T-helper 9 cell (primary cell): ENCODE measurements at places on chromosomes 12 and 14.

- DNase-seq: no peak
Observed at GRCh38 chr14:21987937-21988336, 314.3 kb upstream of the OR4E1 start.

- no peak for DNase-seq
Observed at GRCh38 chr14:25090716-25091454, 40.9 kb upstream of the STXBP6 start.

DNA sequence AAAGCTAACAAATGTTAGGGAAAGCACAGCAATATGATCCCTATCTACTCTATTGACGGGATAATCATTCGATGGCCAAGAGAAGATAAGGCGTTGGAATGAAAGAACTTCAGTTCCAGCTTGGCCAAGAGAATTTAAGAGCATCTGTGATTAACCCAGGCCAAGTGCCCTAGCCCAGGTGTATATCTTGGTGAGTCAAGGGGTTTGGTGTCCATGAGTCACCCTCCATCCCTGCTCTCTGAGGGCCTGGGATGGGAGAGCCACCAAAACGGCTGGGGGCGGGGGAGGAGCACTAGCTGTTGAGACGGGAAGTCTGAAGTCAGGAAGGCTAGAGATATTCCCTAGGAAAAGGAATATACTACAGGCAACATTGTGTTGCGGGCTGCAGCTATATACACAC, 13.0 kb downstream of the TBPL2 start:
- no peak for DNase-seq

GRCh38 chr12:71641390-71641789, 22.3 kb downstream of the ZFC3H1 start:
- DNase-seq: no peak

DNA sequence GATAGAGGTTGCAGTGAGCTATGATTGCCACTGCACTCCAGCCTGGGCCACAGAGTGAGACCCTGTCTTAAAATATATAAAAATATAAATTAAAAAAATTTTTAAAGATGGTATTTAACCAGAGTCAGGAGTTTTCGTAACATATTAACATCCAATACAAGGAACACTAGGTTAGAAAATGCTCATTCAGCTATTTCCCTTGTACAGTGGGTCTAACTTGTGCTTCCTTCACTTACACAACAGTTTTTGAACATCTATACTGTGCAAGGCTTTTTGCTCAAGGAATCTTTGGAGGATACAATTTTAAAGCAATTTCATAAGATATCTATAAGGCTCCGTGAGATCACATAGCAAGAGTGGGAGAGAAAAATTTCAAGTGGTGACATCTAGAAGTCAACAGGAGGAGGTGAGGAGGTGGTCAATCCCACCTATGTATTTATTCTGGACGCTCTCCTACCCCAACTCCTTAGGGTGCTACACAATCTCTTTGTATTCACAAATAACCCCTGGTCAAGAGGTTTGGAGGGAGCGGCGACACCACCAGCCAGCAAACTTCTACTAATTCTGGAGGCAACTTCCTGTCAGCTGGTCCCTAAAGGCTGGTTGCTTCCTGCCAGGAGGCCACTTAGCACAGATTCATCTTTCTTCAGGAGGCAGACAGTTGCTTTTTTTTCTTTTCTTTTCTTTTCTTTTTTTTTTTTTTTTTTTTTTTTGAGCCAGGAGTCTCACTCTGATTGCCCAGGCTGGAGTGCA, 22.2 kb downstream of the DUSP16 start:
- no peak for DNase-seq

- no peak for DNase-seq
Observed at GRCh38 chr12:93032758-93033157, 103.7 kb upstream of the EEA1 start.

- DNase-seq: no peak
Observed at GRCh38 chr14:104460791-104461651, 118.5 kb upstream of the C14orf180 start.

DNA sequence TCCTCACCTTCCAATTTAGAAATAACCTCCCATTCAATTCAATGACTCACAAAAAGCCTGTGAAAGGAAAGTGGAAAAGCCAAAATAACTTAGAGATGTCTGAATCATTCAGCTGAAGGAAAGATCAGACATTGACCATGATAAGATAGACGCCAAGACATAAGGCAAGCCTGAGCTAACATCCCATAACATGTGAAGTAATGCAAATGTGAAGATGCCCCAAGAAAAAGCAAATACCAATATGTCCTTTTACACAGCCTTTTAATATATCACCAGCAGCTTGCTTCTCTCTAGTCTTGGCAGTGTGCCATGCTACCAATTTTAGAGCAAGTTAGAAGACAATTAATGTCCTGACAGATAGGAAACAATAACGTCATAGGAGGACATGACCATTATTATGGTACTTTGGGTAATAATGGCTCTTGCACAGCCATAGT, 2.4 kb upstream of the NUMB start:
- no peak for DNase-seq

DNA sequence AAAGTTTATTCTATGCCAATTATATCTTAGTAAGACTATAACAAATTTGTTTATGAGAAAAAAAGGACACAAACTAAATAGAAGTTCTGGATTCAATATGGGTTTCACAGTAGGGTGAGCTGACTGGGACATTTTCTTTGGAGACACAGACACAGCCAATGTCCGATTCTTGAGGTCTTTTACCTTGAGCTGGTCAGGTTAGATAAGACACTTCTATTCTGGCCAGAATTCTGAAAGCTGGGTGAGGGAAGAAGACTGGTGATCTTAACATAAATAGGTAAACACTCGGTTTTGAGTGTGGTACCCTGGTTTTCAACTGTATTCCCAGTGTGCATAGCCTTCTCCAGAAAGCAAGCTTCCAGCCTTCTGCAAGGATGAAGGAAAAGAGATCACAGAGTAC, 10.0 kb downstream of the ATP2B1 start:
- no peak for DNase-seq

DNA sequence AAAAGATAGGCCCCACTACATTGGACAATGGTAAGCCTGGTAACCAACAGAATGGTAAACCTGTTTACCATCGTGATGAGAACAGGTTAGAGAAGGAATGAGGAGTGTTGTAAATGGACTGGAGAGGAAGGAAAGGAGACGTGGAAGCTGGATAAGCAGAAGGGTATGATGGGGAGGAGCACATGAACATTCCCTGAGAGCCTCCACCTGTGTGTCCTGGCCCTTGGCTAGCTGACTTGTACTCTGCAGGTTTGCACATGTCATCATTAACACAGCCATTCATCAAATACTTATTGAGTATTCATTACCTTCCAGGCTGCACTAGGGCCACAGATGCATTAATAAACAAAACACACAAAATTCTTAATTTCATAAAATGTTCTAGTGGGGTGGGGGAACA, 4.3 kb upstream of the IL26 start:
- DNase-seq: no peak

- DNase-seq: no peak
Observed at GRCh38 chr12:26150736-26151450, 26.1 kb upstream of the BHLHE41 start.

DNA sequence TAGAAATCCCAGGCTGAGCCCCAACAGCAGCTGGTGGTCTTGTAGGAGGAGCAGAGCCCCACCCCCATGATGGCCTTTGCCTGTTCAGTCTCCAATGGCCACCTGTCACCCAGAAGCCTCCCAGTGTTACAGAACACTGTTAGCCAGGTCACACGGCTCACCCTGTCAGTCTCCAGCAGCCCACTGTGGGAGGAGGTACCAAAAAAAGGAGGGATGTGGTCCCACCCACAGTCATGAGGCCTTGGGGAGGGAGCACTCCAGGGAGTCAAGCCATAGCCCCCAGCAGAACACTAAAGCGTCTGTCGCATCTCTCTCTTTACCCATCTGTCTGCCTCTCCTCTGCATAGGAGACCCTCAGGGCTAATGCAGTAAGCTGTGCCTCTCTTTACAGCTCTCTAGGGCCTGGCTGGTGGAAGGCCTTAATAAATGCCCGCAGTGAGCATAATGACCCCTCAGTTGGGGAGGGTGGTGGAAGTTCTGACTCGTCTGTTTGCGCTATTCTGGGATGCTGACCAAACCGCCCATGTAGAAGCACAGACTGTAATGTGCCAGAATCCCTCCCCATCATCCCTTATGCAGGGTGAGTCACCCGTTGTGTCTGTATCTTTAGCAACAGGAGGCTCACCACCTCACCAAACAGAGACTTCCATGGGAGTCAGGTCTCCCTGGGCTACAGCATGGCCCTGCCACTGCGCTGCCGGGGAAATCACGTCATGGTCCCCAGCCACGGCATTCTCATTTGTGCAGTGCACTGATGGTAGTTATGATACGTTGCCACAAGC, 14.6 kb downstream of the C14orf132 start:
- no peak for DNase-seq
